ENCODE measurements at places on chromosomes 7 and 10. TPM values are rescaled to one million over a fixed set of nuclear protein-coding genes. Genes with fewer than 3 reads are reported as not detected.

GRCh38 chr10:124091646-124092249, 1.6 kb downstream of the CHST15 start:
- DNase-seq = peak; percentile 87

DNA sequence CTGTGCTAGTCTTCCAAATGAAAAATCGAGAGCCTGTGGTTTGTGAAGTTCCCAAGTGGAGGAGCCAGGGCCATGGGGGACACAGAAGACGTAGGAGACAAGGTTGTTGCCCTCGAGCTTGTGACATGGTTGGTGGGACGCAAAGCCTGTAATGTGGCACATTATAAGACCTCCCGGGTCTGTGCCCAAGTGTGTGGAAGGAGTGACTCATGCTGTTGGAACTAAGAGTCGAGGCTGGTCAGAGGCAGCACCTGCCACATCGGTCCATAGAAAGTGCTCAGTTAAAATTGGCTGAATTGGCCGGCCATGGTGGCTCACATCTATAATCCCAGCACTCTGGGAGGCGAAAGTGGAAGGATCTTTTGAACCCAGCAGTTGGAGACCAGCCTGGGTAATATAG, 27.0 kb upstream of the PODXL start:
- no peak for DNase-seq

- no peak for DNase-seq
These were observed 58.8 kb upstream of the AGMO start for GRCh38 chr7:15620491-15621185.

Gene GIMAP1
- 10.3 TPM for polyA plus RNA-seq

DNA sequence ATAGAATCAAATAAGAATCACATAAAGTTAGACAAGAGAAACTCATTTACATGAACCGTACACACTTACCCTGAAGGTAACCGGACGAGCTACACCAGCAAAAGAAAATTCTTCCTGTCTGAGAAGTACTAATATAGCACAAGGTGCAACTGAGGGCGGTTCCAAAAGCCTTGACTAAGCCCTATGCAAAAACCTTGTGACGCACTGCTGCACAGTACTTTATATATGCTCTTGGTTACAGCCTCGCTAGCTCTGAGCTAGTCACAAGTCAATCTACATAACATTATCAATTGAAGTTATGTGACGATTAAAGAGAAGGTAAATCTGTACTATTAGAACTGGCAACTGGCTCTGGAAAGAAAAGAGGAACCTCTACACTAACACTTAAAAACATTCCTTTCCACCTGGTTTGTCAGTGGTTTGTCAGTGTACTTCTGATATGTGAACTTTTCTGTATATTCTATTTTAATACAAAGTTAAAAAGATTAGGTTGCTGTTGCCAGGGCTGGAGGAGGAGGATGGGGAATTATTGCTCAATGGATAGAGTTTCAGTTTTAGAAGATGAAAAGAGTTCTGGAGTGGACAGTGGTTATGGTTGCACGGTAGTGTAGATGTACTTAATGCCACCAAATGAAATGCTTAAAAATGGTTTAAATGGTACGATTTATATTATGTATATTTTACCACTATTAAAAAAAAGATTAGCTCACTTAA, 21.6 kb downstream of the NT5C3A start:
- no peak for DNase-seq

GRCh38 chr7:17460001-17460400, 161.5 kb downstream of the AHR start:
- no peak for DNase-seq
